ENCODE measurements at places on chromosomes 12 and 14.

- DNase-seq: no peak
Observed at GRCh38 chr12:67558775-67559174, 89.8 kb upstream of the DYRK2 start.

GRCh38 chr12:32305163-32305562 lies 94.2 kb upstream of the FGD4 start:
- DNase-seq: no peak

GRCh38 chr12:65539023-65539422 lies 260.5 kb downstream of the MSRB3 start:
- DNase-seq: no peak

GRCh38 chr12:116529048-116529447 lies 30.1 kb upstream of the MAP1LC3B2 start:
- DNase-seq: no peak

DNA sequence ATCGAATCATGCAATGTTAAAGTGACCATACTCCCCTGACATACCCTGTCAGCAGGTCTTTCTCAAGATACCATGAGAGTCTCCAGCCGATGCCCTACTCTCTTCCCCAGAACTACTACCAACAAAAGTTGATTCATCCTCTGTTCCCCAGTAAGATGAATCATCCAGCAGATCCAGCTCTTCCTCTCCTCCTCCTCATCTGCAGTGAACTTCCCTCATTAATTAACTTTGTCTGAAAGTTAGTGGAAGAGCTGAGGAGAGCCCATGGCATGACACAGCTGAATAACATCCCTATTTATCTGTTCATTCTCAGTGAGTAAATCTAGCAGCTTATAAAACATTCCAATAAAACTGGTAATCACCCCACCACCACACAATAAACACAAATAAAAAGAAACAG lies 213.4 kb downstream of the EGLN3 start:
- no peak for DNase-seq

- no peak for DNase-seq
Observed at GRCh38 chr12:106841510-106842302, 67.2 kb downstream of the RIC8B start.

- DNase-seq: no peak
Observed at GRCh38 chr12:122980183-122981035, at the start of gene ARL6IP4. Gene ARL6IP4, plus strand, starts transcription at chr12:122980681. Its CDS starts 459 bp downstream, at chr12:122981140.

DNA sequence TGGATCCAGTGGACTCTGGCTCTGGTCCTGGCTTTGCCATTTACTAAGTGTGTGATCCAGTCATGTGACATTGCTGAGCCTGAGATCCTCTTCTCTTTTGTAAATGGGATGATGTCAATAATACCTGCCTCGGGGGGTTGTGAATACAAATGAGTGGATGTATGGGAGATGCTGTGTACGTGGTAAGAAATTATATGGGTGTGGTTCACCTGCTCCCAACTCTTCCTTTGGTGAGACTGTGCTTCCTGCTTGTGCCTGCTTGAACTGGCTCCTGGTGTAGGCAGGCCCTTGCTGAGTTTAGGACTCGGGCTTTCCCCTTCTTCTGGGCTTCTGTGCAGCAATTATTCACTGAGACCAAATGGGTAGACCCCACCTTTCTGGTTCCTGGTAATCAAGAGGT lies 189.5 kb upstream of the FRMD6 start:
- no peak for DNase-seq

DNA sequence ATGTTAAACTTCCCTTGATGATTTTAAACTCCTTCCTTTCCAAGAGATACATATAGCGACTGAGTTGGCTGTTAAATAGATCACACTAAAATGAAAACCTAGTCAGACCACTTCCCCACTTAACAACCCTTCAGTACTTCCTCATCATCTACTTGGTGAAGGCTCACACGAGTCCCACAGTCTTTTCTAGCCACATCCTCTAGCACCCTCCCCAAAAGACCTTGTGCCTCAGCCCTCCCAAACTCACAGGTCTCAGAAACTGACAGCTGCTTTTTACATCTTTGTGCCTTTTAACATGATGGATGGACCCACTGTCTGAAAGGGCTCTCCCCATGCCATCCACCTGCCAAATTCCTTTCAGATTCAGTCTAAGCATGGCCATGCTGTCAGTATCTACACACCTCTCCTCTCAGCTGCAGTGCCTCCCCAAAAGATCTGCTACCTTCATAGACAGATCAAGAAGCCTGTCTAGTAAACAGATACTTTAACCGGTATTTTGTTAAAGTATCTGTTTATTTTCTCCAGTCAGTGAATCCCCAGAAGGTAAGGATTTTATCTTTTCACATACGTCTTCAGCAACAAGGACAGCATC lies 65.1 kb upstream of the GPHB5 start:
- DNase-seq: no peak

DNA sequence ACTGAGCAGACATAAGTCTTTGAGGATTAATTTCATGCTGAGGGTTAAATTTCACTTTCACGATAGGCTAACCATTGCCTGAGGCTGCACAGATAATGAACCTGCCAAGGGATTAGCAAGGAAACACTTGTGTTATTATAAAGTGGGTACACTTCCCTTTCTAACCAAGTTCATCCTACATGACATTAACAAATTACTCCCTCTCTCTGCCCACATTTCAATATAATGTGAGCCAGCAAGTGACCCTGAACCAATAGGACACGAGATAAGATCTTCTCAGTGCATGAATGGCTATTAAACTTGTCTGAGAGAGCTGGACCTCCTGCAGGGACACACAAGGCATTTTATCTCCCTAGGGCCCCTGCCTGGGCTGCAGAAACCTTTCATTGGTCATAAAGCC lies 173.5 kb downstream of the PAX9 start:
- DNase-seq: no peak

- no peak for DNase-seq
Observed at GRCh38 chr12:65189028-65189718, 19.8 kb downstream of the LEMD3 start.

DNA sequence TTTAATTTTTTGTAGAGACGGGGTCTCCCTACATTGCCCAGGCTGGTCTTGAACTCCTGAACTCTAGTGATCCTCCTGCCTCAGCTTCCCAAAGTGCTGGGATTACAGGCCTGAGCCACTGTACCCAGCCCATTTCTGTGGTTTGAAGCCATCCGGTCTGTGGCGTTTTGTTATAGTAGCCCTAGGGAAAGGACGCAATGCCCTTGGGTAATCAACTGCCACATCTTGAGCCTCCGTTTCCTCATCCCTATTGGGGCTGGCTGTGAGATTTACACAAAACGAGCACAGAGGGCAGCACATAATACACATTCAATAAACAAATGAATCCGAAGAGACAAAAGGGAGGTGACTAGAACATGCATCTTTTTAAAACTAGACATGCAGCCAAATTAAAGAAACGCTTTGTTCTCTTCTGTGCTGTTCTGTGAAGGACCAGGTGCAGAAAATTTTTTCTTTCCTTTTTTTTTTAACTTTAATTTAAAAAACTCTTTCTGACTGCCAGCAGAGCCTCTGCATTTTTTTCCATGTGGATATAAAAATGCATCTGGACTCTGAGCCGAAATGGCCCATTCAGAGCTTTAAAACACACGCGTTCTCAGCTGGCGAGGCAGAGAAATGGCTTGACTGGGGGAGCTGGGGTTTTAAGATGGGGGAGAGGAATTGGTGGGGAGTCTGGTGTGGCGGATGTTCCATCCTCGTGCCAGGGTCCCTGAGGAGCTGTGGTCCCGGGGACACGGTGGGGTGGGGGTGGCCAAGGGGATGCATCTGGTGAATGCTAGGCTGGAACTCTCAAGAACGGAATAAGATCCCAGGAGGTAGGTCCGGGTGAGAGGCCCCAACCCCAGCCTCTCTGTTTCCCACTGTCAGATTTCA lies 119.0 kb downstream of the RBM19 start:
- DNase-seq: no peak

GRCh38 chr12:57591782-57592325 lies 862 bp downstream of the PIP4K2C start:
- no peak for DNase-seq

- DNase-seq: no peak
Observed at GRCh38 chr12:124153392-124153791, 141.5 kb upstream of the RFLNA start.

- DNase-seq: no peak
Observed at GRCh38 chr12:75606151-75606550, 94.7 kb upstream of the KRR1 start.

DNA sequence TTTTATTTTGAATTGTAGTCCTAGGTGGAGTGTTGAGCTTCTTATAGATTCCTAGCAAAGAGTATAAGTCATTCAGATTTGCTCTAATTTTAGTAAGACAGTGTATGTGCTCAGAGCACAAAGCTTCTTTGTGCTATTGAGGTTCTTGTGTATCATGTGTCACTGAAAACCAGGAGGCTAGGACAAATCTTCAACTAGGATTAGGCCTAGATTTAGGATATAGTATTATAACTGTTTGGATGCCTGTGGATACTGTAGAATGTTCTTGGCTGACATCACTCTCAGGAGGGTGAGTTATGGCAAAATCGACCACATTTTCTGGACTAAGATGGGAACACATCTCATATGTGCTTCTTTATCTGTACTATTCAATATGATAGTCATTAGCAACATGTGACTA lies 86.5 kb downstream of the DHRS2 start:
- no peak for DNase-seq

GRCh38 chr14:34628681-34629135 lies 1.2 kb downstream of the SNX6 start:
- no peak for DNase-seq

- no peak for DNase-seq
Observed at GRCh38 chr12:66776974-66777373, 98.1 kb upstream of the GRIP1 start.

- no peak for DNase-seq
Observed at GRCh38 chr12:2338991-2339431, 286.2 kb downstream of the CACNA1C start.

- no peak for DNase-seq
Observed at GRCh38 chr12:116352315-116352835, 74.9 kb upstream of the MED13L start.

DNA sequence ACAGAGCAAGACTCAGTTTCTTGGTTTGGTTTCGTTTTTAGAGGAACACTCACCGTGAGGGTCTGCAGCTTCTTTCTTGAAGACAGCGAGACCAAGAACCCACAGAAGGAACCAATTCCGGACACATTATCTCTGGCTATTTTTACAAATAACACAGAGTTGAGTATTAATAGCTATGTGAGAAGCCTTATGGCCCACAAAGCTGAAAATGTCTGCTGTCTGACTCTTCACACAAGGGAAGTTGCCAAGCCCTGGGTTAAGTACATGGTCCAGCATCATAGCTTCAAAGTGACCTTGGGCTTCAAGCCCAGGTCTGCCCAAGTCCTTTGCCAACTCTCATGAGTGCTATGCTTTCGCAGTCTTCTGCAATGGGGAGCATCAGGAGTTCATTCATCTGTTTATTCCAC lies 2.6 kb upstream of the LGMN start:
- DNase-seq: no peak

- no peak for DNase-seq
Observed at GRCh38 chr14:52422650-52423356, 108.7 kb downstream of the PTGER2 start.

DNA sequence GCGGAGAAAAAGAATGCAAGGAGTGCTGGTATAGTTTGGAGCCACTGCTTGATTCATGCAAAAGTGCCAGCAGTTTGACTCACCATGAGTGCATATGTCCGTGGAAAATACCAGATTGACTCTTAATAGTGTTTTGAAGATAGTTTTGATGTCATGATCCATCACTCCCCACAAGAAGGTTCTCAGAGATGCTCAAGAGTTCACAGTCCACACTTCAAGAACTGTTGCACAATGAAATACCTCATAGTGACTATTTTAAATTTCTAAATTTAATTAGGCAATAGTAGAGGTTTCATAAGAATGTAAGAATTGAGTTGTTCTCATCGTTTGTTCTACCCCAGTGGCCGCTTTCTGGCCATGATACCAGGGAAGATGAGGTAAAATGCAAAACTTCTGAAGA lies 286.6 kb upstream of the RGS6 start:
- no peak for DNase-seq

GRCh38 chr12:89648211-89648930 lies 60.3 kb downstream of the ATP2B1 start:
- DNase-seq: no peak

- DNase-seq: no peak
Observed at GRCh38 chr12:47433876-47434275, 272.0 kb downstream of the RPAP3 start.
